ENCODE measurements at places on chromosomes 11 and 22.

GRCh38 chr22:49720279-49720959 lies 107.3 kb downstream of the BRD1 start:
- no peak for DNase-seq

GRCh38 chr11:35419184-35419829 lies at the start of gene SLC1A2:
Gene SLC1A2, minus strand, starts transcription at chr11:35419558. Its CDS starts 592 bp downstream, at chr11:35418966.
- peak; percentile 43 for DNase-seq

- DNase-seq: no peak
These were observed 97.1 kb downstream of the CEP164 start for GRCh38 chr11:117424781-117425180.

DNA sequence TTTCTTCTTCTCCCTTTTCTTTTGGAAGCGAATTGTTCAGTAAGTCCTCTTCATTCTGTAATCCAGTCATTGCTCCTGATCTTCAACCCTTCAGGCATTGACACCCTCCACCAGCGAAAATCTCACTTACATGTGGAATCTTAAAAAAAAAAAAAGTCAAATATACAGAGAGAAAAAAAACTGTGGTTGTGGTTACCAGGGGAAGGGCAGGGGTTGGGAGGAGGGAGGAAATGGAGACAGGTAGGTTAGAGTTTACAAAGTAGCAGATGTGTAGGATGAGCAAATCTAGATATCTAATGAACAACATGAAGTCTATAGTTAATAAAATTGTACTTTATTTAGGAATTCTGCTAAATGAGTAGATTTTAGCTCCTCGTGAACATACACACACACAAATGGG lies 17.7 kb upstream of the TMEM123 start:
- DNase-seq: no peak

DNA sequence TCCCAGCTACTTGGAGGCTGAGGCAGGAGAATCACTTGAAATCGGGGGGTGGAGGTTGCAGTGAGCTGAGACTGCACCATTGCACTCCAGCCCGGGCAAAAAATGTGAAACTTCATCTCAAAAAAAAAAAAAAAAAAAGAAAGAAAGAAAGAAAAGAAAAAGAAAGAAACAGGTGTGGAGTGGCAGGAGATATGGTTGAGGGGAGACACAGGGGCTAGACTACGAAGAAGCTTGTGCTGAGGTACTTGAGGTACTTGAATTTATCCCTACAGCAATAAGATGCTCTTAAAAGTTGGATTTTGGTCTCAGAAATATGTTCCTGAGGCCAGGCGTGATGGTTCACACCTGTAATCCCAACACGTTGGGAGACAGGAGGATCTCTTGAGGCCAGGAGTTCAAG lies 2.2 kb upstream of the MAJIN start:
- no peak for DNase-seq

GRCh38 chr11:110472858-110473257 lies 43.1 kb downstream of the FDX1 start:
- no peak for DNase-seq

- DNase-seq: no peak
These were observed 10.0 kb downstream of the OPCML start for GRCh38 chr11:133522344-133522743.

DNA sequence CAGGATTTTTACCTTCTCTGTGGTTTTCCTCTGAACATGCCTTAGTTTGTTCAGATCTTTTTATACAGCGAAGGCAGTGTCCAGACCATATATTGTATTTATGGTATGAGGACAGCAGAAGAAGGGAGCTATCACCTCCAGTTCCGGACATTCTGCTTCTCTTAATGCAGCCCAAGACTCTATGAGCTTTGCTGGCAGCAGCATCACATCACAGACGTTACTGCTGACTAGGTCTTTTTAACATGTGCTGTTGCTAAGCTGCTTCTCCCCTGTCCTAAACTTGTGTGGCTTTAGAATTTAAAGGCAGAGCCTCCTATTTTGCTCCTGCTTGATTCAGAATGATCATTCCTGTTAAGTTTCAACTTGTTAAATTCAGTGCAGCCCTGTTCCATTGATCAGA lies 13.4 kb downstream of the MICAL2 start:
- DNase-seq: no peak

DNA sequence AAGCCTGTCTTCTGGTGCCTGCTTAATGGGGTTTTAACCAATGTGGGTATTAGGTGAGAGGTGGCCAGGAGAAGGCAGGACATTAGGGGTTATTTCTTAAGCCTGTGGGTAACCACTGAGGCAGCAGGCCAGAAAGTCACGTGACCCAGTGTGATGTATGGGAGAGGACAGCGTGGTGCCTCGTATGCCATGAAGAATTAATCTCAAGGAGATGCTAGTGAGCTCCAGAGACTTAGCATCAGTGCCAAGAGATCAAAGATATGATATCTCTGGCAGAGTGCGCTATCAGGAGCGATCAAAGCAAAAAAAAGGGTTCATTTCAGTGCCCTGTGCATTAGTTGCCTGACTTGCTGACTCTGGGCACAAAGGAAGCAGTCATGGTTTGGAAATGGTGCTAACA lies 275.5 kb downstream of the KIRREL3 start:
- no peak for DNase-seq

DNA sequence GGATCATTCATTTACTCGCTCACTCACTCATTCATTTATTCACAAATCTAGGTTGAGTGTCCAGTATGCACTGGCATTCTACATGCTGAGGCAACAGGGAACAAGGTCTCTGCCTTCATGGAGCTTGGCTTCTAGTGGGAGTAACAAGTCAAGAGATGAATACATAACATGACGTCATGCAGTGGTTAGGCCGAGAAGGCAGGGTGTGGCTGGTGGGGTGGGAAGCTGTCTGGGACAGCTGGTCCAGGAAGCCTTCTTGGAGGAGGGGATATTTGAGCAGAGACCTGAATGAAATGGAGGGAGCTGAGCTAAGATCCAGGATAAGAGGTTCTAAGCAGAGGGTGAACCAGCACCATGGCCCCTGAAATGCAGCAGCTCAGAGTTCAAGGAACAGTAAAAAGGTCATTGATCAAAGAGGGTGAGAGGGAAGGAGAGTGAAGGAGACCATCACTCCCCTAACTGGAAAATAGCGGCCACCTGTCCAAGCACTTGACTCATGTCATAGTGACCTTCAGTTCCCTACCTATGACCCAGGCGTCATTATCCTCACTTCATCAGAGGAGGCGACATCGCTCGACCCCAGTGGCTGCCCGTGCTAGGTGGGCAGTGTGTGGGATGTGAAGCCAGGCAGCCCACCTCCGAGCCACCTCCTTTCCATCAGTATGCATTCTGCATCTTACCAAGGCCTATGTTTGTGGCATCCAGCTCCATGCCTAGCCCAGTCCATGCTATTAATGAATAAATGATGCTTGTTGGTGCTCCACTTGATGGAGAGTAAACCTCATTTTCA lies 105.0 kb downstream of the TSPAN18 start:
- no peak for DNase-seq

DNA sequence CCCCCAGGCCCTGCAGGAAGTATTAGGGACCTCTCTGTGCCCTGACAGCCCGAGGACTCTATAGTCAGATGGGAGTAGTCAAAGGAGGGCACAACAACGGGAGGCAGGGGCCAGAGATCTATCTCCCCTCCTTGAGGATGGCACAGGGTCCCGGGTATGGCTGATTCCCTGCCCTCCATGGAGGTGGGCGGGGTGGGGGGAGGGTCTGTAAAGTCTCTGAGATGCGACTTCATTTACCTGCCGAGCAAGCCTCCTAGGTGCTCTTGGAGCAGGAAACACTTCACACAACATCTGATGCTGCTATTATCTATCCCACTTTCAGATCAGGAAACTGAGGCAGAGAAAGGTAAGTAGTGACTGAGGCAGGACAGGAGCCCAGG lies 769 bp upstream of the CDC42EP1 start:
- DNase-seq: no peak

GRCh38 chr11:15471895-15472799 lies 357.4 kb downstream of the INSC start:
- no peak for DNase-seq

DNA sequence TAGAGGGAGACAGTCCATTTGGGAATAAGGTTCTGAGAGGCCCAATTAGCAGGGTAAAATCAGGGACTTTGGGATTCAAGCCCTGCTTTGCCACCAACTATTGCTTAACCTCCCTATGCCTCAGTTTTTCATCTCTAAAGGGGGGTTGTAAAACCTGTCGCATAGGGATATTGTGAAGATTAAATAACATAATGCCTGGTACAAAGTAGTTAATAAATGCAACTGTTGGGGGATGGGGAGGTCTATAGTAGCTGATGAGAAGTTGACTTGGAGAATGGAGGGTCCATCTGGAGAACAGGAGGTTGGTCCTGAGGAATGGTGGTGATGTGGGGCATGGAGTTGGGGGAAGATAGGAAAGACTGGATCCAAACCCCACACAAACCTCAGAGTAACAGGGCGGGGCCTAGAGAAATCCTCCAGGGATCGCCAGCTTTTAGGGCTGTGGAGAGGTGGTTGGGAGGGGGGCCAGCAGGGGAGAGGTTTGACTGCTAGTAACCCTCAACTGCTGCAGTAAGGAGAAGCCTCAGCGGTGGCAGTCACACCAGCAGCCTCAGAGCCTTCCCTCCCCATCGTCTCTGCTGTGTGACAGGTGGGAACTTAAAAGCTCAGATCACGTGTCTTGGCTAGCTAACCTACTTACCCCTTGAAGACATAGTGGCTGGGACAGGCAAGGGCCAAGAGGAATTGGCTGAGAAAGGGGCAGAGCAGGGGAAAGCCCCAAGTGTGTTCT lies 1.1 kb upstream of the ABCG4 start:
- DNase-seq: no peak

DNA sequence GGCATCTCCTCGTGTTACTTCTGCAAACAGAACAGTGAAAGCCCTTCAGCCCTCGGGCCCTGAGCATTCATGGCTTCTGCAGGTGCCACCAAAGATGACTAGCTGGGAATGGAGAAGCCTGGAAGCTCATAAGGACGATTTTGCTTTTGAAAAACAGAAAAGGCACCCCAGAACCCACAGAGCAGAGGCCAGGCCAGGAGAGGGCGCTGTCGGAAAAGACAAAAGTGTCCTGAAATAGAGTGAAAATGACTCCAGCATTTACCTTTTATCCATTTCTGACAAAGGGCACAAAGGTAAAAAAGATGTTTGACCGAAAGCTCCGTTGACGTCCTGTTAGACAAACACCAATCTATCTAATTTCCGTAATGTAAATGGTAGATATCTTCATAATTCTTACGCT lies 37.6 kb downstream of the ZNF195 start:
- DNase-seq: no peak

DNA sequence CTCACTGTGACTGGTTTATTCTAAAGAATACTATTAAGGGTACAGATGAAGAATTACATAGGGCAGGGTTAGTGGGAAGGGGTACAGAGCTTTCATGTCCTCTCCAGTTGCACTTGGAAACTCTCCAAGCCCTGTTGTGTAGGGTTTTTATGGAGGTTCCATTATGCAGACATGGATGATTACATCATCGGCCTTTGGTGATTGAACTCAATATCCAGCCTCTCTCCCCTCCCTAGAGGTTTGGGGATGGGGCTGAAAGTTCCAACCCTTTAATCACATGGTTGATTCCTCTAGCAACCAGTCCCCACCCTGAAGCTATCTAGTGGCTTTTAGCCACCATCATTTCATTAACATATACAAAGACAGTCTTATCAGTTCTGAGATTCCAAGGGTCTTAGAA lies 472.6 kb downstream of the BUD13 start:
- DNase-seq: no peak

- no peak for DNase-seq
These were observed 17.7 kb upstream of the PRDM10 start for GRCh38 chr11:130020323-130020722.

DNA sequence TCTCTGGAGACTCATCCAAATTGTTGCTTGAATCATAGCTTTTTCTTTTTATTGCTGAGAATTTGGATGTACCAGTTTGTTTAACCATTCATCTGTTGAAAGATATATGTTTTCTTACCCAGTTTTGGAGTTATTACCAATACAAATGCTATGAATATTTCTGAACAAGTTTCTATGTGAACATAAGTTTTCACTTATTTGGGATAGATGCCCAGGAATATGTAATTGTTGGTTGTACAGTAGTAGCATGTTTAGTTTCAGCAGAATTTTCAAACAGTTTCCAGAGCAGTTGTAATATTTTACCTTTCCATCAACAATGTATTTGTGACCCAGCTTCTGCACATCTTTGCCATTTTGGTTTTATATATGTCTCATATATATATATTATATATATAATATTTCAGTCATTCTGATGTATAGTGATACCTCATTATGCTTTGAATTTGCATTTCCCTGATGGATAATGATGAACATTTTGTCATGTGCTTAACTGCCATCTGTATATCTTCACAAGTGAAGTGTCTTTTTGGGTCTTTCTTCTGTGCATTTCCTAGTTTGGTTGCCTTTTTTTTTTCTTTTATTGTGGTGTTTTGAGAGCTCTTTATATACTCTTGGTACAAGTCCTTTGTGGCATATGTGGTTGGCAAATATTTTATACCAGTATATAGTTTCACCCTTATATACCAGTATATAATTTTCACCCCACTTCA lies 118.8 kb downstream of the LUZP2 start:
- DNase-seq: no peak

GRCh38 chr11:124623861-124624525 lies 1.3 kb downstream of the TBRG1 start:
- no peak for DNase-seq

DNA sequence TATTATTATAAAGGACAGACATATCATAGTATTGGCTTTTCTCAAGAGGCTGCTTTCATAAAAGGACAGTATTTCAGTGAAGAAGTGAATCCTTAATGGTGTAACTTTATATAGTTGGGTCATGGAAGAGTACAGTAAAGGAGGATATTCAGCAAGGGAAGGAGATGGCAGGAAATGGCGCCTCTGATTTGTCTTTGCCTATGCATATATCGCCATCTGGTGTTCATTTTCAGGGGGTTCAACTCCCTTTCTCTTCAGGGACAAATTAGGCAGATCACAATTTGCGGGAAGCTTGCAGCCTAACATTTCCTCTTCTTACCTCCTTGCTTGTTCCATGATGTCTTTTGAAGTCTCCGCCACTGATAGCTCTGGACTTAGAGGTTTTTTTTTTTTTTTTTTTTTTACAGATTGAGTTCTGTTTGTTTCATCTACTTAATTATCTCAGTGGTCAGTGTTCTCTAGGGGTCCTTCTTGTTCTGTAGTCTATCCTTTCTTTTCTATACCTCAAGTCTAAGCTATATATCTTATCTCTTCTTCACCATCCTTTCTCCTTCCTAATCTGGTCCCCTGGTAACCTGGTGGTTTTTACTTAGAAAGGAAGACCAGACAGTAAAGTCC lies 21.8 kb upstream of the RRM1 start:
- DNase-seq: peak; percentile 47

DNA sequence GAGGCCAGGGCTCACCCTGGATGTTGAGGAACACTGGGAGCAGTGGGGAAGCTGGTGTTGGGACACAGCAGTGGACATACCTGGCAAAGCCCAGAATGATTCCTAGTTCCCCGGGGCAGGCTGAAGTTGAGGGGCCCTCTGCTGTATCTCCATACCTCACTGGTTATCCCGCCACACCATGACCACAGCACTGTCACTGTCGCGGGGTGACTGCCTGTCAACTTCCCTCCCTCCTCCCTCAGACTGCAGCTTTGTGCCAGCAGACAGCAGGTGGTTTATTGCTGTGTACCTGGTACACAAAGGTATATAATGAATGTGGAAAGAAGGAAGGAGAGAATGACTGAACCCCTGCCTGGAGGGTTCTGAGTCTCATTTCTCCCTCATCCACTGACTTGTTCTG lies 318.7 kb downstream of the TMEM135 start:
- no peak for DNase-seq

- DNase-seq: no peak
These were observed 16.2 kb downstream of the CSF2RB start for GRCh38 chr22:36929621-36930020.

GRCh38 chr11:16577490-16577889 lies 161.0 kb upstream of the C11orf58 start:
- no peak for DNase-seq
